CD8-positive, alpha-beta memory T cell (primary cell): ENCODE measurements at places on chromosomes 1 and 21. TPM values are rescaled to one million over a fixed set of nuclear protein-coding genes. Genes with fewer than 3 reads are reported as not detected.

DNA sequence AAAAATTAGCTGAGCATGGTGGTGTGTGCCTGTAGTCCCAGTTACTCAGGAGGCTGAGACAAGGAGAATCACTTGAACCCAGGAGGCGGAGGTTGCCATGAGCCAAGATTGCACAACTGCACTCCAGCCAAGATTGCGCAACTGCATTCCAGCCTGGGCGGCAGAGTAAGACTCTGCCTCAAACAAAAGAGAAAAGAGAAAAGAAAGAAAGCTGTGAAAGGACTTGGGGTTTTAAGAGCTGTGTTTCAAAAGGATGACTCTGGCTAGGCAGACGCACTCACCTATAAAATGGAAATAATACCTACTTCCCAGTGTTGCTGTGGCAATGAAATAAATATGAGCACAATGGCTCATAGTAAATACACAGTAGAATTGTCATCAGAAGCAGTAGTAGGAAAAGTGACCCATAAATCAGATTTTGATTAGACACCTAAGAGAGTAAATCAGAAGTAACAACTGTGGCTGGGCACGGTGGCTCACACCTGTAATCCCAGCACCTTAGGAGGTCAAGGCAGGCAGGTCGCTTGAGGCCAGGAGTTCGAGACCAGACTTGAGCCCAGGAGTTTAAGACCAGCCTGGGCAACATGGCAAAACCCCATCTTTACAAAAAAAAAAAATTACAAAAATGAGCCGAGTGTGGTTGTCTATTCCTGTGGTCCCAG is 45.9 kb upstream of the PUM1 start:
- DNase-seq = no peak
- no peaks in the 10 kb centered on the region for H3K4me1 ChIP-seq
- no peaks in the 10 kb centered on the region for H3K36me3 ChIP-seq
- H3K4me3 ChIP-seq = no peak overlapping the region
- H3K27ac ChIP-seq = no peak overlapping the region

The PDZK1IP1 gene
- not detected for total RNA-seq

- no peak overlapping the region for H3K4me3 ChIP-seq
- DNase-seq = no peak
- H3K36me3 ChIP-seq = no peaks in the 10 kb centered on the region
- H3K27ac ChIP-seq = no peak overlapping the region
- no peaks in the 10 kb centered on the region for H3K27me3 ChIP-seq
These were observed 4.4 kb upstream of the ATXN7L2 start for GRCh38 chr1:109479311-109479710.

The VAV3 gene
- 4.7 TPM for total RNA-seq

DNA sequence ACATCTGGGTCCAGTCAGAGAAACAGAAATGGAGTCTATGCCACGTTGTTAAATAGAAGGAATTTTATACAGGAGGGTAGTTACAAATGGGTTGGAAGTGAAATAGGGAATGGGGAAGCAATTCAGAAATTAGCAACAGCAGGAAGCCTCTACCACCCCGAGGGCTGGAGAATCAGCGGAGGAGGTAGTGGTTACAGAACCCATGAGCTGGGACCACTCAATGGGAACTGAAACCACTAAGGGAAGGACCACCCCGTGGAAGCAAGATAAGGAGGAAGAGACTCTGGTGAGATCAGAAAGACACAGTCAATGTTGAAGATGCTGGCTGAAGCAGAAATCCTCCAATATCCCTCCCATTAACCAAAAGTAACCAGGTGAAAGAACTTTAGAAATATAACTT is 15.5 kb upstream of the MAST2 start:
- DNase-seq = no peak
- H3K27me3 ChIP-seq = peaks cover 4% of the 10 kb centered on the region
- H3K27ac ChIP-seq = no peak overlapping the region
- no peak overlapping the region for H3K4me3 ChIP-seq
- H3K36me3 ChIP-seq = no peaks in the 10 kb centered on the region

DNA sequence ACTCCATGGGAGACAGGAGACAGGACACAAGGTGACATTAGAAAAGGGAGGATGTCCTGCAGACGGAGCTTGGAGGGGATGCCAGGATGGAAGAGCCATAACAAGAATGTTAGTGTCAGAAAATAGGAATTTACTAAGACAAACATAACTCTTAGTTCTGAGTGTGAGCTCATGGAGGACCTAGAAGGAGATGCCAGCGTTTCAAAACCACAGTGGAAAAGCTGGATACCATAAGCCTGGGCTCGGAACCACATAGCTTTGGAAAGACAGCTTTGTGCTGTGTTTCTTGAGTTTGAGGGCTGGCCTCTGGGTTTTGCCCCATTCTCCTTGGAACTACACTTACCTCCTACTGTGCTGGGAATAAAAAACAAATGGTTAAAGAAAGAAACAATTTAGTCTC is 128.4 kb downstream of the S1PR1 start:
- no peaks in the 10 kb centered on the region for H3K4me1 ChIP-seq
- no peaks in the 10 kb centered on the region for H3K36me3 ChIP-seq
- H3K27ac ChIP-seq = no peak overlapping the region
- H3K27me3 ChIP-seq = no peaks in the 10 kb centered on the region
- DNase-seq = no peak

GRCh38 chr1:222033450-222033849 is 291.6 kb upstream of the DUSP10 start:
- H3K4me1 ChIP-seq = no peaks in the 10 kb centered on the region
- no peak overlapping the region for H3K4me3 ChIP-seq
- no peaks in the 10 kb centered on the region for H3K27me3 ChIP-seq

GRCh38 chr1:209485167-209485566 is 98.3 kb upstream of the CAMK1G start:
- no peaks in the 10 kb centered on the region for H3K4me1 ChIP-seq
- DNase-seq = no peak
- H3K4me3 ChIP-seq = no peak overlapping the region
- H3K27me3 ChIP-seq = no peaks in the 10 kb centered on the region
- H3K36me3 ChIP-seq = no peaks in the 10 kb centered on the region
- no peak overlapping the region for H3K27ac ChIP-seq

GRCh38 chr1:7117399-7118281 is 332.4 kb downstream of the CAMTA1 start:
- no peaks in the 10 kb centered on the region for H3K36me3 ChIP-seq
- H3K27me3 ChIP-seq = no peaks in the 10 kb centered on the region
- no peak overlapping the region for H3K4me3 ChIP-seq

- peaks cover 85% of the 10 kb centered on the region for H3K4me1 ChIP-seq
- H3K4me3 ChIP-seq = no peak overlapping the region
- no peak overlapping the region for H3K27ac ChIP-seq
- no peaks in the 10 kb centered on the region for H3K27me3 ChIP-seq
- H3K36me3 ChIP-seq = peaks cover 10% of the 10 kb centered on the region
These were observed 6.8 kb downstream of the ATP1A1 start for GRCh38 chr1:116379674-116380498.

- H3K27me3 ChIP-seq = no peaks in the 10 kb centered on the region
- H3K4me3 ChIP-seq = no peak overlapping the region
- H3K27ac ChIP-seq = no peak overlapping the region
- H3K36me3 ChIP-seq = no peaks in the 10 kb centered on the region
- DNase-seq = no peak
These were observed 78.2 kb upstream of the SLC44A3 start for GRCh38 chr1:94741996-94742395.

DNA sequence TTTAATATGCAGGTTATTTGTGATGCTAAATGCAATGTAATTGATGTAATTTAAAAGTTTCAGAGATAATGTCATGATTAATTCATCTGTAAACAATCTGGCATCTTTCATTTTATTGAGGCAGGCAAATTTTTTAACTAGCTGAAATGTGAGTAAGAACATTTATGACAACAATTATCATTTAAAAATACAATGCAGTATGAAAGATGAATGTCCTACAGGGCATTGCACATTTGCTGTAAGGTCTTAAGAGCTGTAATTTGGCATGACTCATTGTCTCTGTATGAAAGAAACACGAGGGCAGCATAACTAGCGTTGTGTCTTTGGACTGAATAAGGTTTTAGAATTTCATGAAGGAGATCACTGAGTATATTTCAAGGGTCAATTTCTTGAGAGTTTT is 642.8 kb downstream of the PLA2G4A start:
- H3K4me3 ChIP-seq = no peak overlapping the region
- H3K4me1 ChIP-seq = no peaks in the 10 kb centered on the region
- DNase-seq = no peak
- H3K36me3 ChIP-seq = no peaks in the 10 kb centered on the region
- no peak overlapping the region for H3K27ac ChIP-seq

GRCh38 chr1:178644308-178645120 is 80.5 kb upstream of the RALGPS2 start:
- DNase-seq = no peak
- no peaks in the 10 kb centered on the region for H3K4me1 ChIP-seq
- H3K36me3 ChIP-seq = no peaks in the 10 kb centered on the region
- H3K27ac ChIP-seq = no peak overlapping the region
